Kidney (tissue), 22 donors: ENCODE measurements at places on chromosomes 2 and 18. TPM values are rescaled to one million over a fixed set of nuclear protein-coding genes. Genes with fewer than 3 reads are reported as not detected.

DNA sequence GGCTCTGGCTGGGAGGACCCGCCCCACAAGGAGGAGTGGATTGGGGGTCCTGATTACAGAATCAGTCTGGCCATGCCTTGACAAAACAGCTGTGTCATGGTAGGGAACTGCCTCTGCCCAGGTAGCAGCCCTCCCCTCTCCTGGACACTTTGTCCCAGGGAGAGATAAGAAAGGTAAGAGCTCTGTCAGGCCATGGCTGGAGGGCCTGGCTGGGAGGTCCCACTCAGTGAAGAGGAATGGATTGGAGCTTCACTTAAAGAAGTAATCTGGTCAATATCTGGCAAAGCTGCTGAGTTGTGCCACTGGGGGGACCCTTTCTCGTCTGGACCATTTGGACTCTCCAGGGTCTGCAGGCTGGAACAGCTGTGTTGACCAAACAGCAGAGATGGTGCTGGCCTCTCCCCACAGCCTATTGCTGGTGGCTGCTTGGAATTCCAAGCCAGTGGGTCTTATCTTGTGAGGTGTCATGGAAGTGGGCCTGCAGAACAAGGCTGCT lies 75.4 kb downstream of the EPC2 start:
- no peaks in the 10 kb centered on the region for H3K27me3 ChIP-seq
- no peak for DNase-seq
- H3K4me1 ChIP-seq = no peaks in the 10 kb centered on the region

Gene MAP3K20
- total RNA-seq = 25.6 TPM

Gene MCEE
- 20.3 TPM for total RNA-seq

DNA sequence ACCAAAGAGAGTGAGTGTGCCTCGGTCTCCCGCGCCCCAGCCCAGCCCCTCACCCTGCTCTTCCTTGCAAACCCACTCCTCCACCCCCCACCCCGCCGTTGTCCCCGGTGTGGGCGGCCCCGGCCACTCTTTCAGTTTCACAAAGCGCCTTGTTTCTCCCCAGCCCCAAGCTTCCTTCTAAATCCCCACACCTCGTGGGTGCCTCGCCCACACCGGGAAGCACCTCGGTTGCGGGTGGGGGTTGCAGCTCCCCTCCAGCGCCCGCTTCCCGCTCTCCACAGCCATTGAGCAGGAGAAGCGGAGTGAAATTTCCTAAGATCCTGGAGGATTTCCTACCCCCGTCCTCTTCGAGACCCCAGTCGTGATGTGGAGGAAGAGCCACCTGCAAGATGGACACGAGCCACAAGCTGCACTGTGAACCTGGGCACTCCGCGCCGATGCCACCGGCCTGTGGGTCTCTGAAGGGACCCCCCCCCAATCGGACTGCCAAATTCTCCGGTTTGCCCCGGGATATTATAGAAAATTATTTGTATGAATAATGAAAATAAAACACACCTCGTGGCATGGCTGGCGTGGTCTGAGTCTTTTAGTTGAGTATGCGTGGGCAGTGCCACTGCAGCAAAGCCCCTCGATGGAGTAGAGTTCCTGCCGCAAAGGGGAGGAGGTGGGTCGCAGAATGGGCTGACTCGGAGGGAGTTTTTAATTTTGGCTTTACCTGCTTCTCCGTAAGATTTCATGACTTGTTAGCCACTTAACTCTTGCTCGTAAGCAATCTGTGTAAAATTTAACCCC lies 848 bp downstream of the TMSB10 start:
- peaks cover 4% of the 10 kb centered on the region for H3K4me1 ChIP-seq
- H3K36me3 ChIP-seq = no peaks in the 10 kb centered on the region
- peak; percentile 36 for DNase-seq
- peak overlapping the region; percentile 87 for H3K27ac ChIP-seq
- peak overlapping the region; percentile 88 for H3K4me3 ChIP-seq
